ENCODE measurements at places on chromosomes 3 and 15.

- no peak for DNase-seq
Observed at GRCh38 chr3:24344784-24345439, 149.7 kb downstream of the THRB start.

DNA sequence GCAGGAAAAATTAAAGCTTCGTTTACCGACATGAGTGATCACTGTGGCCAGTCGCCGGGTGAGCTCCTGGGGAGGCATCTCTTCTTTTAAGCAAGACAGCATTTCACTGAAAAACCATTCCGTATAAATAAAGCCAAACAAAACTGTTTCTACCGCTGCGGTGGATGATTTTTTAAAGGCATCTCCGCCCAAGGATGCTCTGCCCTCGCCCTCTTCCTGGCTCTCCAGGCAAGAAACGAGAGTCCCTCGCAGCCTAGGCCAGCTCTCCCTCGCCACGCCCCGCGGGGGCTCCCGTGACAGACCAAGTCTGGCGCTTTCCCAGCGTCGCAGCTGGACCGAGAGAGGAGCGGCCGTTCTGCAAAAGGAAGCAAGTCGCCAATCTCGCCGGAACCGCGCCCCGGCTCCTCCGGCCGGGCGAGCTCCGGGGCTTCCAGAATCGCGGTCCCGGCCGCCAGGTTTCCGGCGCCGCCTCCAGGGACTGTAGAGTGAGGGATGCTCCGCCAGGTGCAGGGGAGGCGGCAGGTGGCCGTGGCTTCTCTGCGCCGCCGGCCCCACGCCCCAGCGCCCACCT is 458 bp downstream of the MCF2L2 start:
- no peak for DNase-seq

GRCh38 chr3:11672363-11672762 is 28.6 kb upstream of the VGLL4 start:
- no peak for DNase-seq

DNA sequence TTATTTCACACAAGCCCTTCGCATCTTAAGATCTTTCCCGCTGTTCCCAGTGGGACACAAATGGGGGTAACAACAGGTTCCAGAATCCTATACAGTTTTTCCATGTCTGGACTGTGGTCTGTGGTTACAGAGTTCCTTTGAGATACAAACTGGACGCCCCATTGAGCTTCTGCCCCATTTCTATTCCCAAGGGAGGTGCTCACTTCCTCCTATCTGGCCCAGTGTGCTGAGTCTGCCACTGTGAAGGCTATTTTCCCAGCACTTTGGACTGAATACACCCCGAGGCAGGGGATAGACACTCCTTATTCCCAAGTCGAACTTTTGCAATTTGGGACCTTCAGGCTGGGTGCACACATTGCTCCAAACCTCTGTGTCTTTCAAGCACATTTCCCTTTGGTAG is 44.0 kb downstream of the MESD start:
- no peak for DNase-seq

GRCh38 chr3:85539232-85539631 is 580.4 kb downstream of the CADM2 start:
- no peak for DNase-seq

DNA sequence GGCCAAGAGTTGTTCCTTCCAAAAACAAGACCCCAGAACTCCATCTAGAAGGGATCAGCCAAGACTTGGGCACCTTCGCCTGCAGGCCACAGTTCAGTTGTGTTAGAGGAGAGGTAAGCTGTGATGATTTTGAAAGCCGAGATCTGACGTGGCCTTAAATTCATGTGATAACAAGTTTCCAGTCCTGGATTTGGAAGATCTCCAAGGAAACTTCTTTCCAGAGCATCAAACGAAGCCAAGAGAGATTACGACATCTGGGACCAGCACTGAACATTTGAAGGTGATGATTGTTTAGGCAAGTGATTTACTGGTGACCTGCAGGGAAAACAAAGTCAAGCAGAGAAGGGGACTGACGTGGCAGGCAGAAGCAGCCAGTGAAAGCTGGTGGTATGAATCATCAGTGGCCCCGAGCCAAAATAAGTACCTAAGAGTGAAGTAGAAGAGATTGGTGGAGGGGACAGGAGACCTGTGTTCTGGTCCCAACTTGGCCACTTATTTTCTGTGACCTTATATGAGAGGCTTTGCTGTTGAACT is 339.0 kb upstream of the PROK2 start:
- peak; percentile 34 for DNase-seq

GRCh38 chr15:40006003-40006402 is 33.0 kb downstream of the SRP14 start:
- peak; percentile 39 for DNase-seq

- no peak for DNase-seq
Observed at GRCh38 chr3:117887901-117888300, 1146.7 kb downstream of the IGSF11 start.

DNA sequence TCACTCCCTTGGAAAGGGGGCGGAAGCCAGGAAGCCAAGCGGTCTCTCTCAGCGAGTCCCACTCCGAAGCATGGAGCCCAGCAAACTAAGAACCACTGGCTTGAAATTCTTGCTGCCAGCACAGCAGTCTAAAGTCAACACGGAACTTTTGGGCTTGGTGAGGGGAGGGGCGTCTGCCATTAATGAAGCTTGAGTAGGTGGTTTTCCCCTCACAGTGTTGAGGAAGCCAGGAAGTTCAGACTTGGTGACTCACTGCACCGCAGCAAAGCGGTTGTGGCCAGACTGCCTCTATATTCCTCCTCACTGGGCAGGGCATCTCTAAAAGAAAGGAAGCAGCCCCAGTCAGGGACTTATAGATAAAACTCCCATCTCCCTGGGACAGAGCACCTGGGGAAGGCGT is 665.4 kb upstream of the CBLB start:
- no peak for DNase-seq

- no peak for DNase-seq
Observed at GRCh38 chr3:172070269-172070668, 30.9 kb downstream of the FNDC3B start.

- DNase-seq: peak; percentile 79
Observed at GRCh38 chr3:10370429-10370828, 49.5 kb upstream of the SEC13 start.

GRCh38 chr3:39202094-39202493 is 9.7 kb upstream of the XIRP1 start:
- DNase-seq: no peak

- no peak for DNase-seq
Observed at GRCh38 chr3:144687862-144688261, 716.2 kb downstream of the DIPK2A start.

DNA sequence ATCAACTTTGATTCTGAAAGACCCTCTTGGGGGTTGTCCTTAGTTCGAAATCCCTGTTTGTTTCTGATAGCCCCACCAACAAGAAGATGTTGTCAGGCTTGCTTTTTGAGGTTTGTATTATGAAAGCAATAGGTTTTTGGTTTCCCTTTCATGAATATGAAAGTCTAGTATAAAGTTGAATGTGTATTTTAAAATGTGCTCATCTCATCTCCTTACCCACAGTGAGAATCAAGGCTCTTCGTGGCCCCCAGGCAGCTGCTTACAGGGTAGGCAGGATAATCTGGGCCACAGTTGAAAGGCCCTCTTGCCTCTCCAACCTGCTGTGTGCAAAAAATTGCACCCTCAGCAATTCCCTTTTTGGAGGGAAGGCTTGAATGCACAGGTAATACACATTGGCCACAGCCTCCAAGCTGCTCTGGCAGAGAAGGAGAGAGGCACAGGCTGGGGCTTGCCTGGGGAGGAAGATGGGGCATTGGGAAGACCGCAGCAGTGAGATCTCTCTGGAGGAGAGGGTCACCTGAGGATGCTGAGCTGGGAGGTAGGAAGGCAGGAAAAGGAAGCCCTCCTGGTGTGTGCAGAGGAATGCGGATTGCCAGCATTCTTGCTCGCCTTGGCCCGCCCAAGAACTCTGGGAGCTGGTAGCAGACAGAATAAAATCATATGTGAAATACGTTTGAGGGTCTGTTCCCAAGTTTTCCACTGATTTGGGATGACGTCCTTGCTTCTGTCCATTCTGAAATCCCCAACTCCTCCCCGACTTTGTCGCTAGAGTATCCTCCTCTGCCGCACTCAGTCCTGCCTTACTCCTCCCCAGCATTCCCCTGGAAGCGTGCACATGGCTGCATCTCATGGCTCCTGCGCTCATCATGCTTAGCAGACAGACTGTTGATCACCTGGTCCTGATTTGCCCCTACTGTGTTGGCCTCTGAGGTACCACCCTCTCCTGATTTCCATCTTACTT is 196.4 kb downstream of the RPLP1 start:
- no peak for DNase-seq

GRCh38 chr15:77866186-77866585 is 211.3 kb downstream of the TBC1D2B start:
- no peak for DNase-seq

GRCh38 chr3:69825446-69825845 is 86.2 kb downstream of the MITF start:
- DNase-seq: no peak

DNA sequence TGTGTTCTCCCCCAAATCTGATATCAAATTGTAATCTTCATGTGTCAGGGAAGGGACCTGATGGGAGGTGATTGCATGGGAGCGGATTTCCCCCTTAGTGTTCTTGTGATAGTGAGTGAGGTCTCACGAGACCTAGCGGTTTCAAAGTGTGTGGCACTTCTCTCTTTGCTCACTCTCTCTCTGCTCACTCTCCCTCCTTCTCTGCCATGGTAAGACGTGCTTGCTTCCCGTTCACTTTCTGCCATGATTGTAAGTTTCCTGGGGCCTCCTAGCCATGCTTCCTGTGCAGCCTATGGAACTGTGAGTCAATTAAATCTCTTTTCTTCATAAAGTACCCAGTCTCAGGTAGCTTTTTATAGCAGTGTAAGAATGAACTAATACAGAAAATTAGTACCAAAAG is 30.6 kb upstream of the OR5H6 start:
- DNase-seq: no peak

GRCh38 chr15:39538936-39539335 is 41.9 kb upstream of the THBS1 start:
- DNase-seq: no peak

- no peak for DNase-seq
Observed at GRCh38 chr3:48565591-48566400, 2.2 kb upstream of the UCN2 start.

GRCh38 chr3:20015525-20015924 is 3.5 kb upstream of the PP2D1 start:
- no peak for DNase-seq

GRCh38 chr3:107850681-107851080 is 240.2 kb downstream of the CD47 start:
- DNase-seq: no peak
